ENCODE measurements at places on chromosomes 11 and 22.
A peak's percentile ranks its signal among the peaks of the same experiment; 100 is the strongest.

DNA sequence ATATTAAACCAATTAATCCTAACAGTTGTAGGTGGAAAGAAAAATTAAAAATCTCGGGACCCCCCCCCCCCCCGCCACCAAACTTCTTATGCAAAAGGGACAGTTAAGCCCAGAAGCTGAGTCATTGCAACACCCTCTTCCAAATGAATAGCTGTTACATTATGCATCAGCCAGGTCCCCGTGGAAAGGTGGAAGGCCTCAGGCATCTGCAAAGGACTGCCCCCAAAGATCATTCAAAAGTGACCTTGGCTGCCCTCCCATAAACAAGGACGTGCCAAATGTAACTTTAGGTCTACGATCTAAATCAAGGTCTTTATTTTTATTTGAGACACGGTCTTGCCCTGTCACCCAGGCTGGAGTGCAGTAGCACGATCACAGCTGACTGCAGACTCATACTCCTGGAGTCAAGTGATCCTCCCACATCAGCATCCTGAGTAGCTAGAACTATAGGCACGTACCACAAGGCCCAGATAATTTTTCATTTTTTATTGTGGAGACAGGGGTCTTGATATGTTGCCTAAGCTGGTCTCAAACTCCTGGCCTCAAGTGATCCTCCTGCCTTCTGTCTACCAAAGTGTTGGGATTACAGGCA is 22.8 kb downstream of the SYN3 start:
- DNase-seq = no peak

GRCh38 chr22:22877523-22878210 is 9.9 kb upstream of the IGLL5 start:
- peak; percentile 16 for DNase-seq

DNA sequence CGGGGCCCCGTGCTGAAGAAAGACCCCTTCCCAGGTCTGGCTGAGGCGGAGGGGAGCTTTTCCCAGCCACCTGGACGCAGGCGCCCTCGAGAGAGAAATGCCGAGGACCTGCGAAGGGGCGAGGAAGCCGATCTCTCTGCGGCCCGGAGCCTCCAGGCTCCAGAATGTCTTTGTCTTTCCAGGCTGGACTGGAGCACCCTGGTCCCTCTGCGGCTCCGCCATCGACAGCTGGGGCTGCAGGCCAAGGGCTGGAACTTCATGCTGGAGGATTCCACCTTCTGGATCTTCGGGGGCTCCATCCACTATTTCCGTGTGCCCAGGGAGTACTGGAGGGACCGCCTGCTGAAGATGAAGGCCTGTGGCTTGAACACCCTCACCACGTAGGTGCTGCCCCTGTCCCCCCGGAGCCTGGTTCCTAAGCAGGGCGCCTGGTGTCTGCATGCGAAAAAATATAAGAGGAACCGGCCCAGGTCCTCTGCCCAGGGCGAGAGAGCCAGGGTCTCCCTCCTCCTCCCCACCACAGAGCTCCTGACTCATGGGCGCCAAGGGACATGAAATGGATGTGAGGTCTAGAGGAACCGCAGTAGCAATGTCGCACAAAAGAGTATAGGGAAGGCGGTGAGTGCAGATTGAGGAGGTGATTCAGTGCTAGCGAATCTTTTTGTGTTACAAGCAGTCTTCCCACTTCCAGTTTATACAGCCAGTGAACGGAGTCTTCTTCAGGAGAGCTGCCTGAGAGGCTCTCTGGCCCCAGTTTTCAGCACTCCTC is 11.0 kb downstream of the GLB1L2 start:
- no peak for DNase-seq

- DNase-seq = peak; percentile 42
Observed at GRCh38 chr11:83819931-83820549, 533.9 kb upstream of the CCDC90B start.

GRCh38 chr22:48948575-48949170 is 879.0 kb downstream of the BRD1 start:
- no peak for DNase-seq

- DNase-seq = no peak
Observed at GRCh38 chr22:20298110-20298802, 21.6 kb downstream of the DGCR6L start.

- no peak for DNase-seq
Observed at GRCh38 chr11:122354025-122354697, 238.1 kb upstream of the BLID start.

GRCh38 chr11:35474688-35475087 is 50.7 kb downstream of the PAMR1 start:
- no peak for DNase-seq

DNA sequence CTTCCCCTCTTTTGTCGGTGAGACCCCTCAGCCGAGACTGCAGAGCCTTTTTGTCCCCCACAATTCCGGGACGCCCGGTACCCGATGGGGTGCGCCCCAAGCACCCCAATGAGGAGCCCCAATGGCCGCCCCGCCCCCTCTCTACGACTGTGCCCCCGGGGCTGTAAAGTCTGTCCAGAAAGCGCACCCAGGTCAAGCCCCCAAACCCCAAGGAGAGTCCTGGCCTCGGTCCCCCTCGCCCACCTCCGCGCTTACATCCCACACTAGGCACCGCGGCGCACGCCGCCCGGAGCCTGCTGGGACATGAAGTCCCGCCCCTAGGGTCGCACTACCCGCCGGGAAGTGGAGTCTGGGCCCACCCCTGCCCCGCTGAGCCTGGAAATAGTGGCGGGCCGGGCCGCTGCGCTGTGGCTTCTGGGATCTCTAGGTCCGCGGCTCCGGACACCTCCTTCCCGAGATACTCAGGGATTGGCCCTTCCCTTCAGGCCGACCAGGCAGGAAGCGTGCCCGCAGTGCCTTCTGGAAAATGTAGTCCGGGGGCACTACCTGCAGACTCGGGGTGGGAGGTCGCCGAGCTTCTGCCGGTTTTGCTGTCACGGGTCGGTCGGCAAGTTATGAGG is at the start of gene MEN1:
MEN1 (minus strand) TSS at position 281 of the 620 bp plus-strand sequence. CDS start 442 bp downstream, outside the sequence.
- peak; percentile 86 for DNase-seq

DNA sequence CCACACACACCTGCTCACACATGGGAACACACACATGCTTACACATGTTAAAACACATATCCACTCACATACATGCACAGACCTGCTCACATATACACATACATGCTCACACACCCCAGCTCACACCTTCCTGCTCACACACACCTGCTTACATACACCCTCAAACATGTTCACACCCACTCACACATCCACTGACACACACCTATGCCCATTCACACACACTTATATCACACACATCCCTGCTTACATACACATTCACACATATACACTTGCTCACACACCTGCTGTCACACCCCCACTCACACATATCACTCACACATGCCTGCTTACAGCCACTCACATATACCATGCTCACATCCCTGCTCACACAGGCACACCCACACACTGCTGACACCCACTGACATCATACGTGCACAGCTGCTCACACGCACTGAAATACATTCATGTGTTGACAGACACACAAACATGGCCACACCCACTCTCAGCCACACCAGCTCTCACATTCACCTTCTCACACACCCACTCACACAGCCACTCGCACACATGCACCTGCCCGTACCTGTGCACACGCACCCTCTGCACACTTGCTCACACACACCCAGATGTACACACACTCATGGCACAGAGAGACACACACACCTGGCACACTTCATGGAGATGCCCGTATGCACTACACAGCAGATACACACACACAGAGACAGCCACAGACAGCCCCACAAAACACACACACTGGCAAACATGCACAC is 5.7 kb upstream of the MYBPC3 start:
- no peak for DNase-seq

DNA sequence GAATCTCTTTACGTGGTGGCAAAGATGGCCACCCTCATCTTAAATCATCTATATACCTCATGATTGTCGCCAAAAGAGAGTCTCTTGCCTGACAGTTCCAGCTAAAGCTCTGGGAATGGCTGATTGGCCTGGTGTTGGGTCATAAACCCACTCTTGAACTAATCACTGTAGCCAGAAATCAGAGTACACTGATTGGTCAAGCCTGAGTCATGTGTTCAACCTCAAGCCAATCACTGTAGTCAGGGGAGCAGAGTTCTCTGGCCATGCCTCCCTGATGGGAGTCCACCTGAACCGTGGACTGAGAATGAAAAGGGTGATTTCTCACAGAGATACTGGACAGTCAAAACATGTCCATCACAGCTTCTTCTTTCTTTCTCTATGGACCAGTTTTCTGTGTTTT is 45.8 kb downstream of the RCN1 start:
- DNase-seq = peak; percentile 10

DNA sequence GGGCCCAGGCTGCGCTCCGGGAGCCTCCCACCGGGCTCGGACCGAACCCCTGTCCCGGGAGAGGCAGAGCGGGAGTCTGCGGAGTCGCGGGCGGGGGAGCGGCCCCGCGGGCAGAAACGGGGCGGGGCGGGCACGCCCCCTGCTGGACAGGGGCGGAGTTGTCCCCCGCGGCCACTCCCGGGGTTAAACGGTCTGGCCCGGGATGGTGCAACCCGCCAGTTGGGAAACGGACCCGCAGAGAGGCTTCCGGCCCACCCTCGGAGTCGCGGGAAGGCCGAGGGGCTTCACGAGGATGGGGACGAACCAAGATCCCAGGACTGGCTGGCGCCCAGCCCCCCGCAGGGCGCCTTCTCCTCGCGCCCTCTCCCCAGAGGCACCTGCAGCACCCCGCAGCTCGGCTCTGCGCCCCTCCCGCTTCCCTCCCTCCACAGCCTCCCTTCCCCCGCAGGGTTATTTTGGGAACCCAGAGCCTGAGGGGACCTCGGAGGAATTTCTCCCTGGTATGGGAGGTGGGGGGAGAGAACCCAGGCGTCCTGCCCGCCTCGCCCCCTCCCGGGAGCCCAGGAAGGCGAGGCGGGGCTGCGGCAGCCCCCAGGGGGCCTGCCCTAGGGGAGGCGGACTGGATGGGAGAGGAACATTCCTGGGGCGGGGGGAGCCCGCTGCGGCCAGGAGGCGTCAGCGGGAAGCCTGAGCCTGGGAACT is 902 bp downstream of the RASGRP2 start:
- DNase-seq = no peak

DNA sequence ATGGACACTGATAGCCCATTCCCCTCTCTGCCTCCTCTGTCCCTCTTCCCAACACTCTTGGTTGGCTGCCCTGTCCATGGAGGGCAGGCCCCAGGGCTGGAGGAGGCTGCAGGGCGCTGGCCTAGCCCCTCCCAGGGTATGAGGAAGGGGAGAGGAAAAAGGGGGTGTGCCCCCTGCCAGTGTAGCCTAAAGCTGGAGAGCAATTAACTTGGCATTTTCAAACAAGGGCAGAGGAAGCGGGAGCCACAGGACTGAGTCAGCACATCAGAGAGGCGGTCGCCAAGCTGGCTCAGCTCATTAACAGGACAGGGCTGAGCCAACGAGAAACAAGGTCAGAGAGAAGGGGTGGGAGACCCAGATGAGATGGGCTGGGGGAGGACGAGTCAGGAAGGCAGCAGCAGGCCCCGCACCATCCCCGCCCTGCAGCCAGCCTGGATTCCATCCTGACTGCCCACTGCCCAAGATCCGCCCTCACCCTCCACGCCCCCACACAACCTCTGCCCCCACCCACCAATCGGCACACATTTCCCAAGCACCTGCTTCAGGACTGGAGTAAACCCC is 76.3 kb downstream of the BUD13 start:
- DNase-seq = no peak

DNA sequence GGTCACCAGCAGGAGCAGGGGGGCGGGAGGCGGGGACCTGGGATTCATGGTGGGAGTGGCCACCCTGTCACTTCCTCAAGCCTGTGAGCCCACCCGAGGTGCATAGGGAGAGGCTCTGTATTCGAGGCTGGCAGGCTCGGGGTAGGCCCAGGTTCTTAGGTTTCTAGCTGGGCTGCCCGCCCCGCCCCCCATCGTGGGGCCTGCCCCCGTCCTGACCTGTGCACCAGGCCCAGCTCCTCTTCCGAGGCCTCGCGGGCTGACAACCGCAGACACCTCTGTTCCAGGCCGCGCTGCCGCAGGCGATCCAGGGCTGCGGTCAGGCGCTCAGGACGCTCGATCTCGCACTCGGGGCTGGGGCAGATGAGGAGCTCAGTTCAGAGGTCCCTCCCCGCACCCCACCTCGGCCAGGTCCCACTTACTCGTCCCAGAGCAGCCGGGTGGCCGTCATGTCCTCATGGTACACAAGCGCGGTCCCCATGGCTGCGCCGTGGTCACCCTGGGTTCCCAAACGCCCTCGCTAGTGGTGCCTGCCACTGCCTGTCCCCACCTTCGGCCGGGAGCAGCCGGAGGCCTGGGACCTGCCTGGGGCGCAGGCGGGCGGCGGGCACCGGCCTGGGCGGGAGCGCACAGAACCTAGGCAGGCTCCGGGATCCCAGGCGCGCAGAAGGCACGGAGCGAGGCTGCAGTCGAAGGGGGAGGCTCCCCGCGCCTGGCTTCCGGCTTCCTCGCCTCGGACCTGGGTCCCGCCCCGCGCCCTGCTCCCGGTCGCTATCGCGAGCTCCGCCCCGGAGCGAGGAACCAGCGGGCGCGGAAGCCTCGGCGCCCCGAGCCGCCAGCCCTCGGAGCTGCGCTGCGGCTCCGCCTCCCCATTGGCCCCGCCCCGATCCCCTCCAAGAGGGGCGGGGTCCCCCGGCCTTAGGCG is at the start of gene HDAC10:
HDAC10 (minus strand) TSS at position 711 of the 922 bp plus-strand sequence; CDS start at position 478, 233 bp downstream.
- DNase-seq = peak; percentile 56

DNA sequence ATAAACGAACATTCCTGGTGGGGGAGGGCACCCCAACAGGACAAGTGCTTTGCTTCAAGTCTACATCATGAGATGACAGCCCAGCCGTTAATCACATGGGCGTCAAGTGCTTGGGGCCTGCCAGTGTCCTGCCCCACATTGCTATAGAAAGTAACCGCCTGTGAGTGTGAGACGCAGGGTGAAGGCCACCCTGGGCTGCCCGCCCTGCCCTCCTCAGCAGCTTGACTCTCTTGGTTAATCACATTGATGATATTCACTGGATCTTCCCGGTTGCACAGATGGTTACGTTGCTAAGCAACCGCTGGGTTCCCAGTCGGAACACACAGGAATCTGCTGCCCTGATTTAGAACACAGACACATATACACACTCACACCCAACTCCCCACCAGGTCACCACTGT is 79.3 kb downstream of the CTTN start:
- no peak for DNase-seq

- peak; percentile 93 for DNase-seq
Observed at GRCh38 chr22:37501610-37502341, 15.6 kb upstream of the MFNG start.

DNA sequence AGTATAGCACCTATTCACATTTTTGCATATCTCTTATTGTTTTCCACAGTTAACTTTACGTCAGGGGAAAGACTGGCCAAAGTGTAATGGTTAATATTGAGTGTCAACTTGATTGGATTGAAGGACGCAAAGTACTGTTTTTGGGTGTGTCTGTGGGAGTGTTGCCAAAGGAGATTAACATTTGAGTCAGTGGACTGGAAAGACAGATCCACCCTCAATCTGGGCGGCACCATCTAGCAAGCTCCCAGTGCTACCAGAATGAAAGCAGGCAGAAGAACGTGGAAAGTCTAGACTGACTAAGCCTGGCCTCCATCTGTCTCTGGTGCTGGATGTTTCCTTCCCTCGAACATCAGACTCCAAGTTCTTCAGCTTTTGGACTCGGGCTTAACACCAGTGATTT is 1900.7 kb upstream of the RAG2 start:
- no peak for DNase-seq

GRCh38 chr11:74012074-74012809 is 3.4 kb upstream of the UCP3 start:
- no peak for DNase-seq

Measured in RCC 7860 (cell line).